ENCODE measurements at places on chromosomes 7 and 10.

DNA sequence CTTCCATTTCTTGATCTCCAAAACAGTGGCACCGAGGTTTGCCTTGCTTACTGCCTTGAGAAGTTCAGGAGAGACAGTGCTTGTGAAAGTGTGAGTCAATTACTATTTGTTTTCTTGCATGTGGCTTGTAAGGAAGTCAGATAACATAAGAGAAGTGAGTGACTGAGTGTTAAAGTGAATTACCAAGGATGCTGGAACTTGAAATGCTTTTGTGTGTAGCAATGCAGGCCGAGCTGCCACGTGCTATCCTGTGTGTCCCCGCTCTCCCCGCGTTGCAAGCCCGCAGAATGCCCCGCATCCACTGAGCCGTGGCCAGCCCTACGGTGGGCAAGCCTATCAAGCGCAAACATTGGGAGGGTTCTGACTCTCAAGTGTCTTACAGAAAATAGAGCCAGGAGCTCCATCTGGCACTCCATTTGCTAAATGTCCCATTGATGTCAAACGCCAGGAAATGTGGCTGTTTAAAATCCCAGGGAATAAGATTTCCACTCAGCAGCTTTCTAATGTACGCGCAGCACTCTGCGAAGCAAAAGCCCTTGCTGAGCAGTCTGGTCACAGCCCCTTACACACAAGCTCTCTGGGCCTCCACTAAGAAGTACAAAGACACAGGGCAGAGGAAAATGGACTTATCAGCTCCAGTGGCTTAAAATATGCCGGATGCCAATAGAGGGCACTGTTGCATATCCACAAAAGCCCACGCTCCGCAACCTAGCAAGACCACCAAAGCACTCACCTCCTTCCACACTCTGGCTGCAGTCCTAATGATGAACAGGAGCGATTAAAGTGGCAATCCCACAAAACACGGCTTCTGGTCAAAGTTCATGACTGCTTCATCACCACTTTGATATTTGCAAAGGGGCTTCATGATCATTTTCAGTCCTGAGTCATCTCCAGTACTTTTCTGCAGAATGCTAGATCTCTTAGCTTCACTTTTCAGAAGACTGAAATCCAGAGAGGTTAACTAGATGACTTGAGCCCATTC is 158.0 kb upstream of the ITGB1 start:
- DNase-seq, result no peak

DNA sequence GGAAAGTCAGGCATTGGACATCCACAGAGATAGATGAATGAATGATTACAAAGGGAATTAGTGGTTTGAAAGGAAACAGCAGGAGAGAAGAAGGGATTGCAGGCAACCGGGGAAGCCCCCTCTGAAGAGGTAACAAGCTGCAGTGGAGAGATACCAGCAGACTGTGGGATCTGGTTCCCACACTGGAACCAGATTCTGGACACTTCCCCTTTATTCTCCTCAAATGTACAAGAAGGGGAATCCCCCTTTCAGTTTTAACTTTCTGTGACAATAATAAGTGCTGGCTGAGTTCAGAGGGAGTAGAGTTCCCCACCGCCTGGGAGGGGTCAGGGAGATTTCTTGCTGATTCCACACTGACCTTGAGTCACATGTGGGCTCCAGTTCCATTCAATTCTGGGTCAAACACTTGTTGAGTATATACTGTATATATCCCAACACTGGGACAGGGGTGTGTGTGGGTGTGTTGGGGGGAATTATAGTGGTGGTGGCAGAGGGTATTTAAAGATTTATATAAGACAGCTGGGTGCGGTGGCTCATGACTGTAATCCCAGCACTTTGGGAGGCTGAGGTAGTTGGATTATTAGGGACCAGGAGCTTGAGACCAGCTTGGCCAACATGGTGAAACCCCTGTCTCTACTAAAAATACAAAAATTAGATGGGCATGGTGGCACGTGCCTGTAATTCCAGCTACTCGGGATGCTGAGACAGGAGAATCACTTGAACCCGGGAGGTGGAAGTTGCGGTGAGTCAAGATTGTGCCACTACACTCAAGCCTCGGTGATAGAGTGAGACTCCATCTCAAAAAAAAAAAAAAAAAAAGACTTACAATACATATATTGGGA is 16.5 kb upstream of the DDIT4 start:
- DNase-seq, result no peak

DNA sequence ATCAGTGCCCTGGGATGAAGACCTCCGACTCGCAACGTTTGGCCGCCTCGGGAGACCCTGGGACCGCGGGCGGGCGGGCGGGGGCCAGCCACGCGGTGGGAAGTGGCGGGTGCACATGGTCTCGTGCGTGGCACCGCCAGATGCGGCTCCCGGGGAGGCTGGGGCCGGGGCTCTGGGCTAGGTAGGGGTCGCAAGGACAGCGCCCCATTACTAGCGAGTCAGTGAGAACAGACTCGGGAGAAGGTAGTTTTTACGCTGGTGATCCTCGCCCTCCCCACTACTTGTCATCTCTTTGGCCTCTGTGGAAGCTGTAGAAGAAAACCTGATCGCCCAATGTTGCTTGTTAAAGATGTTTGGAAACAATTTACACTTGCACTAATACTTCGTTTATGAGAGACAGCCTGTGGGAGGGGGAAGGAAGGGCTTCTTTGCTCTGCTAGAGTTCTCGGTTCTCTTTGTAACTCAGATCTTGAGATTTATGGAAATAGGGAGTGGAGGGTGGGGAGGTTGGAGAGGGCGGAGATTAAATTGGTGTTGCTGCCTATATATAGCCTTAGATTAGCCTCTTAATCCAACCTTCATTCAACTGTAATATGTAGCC is 591 bp downstream of the BZW2 start:
- peak; percentile 11 for DNase-seq

- no peak for DNase-seq
Measured at GRCh38 chr7:115964799-115965198, 65.8 kb downstream of the TFEC start.

GRCh38 chr7:77222065-77222464 is 22.4 kb upstream of the FGL2 start:
- DNase-seq, result no peak

GRCh38 chr10:67077376-67077775 is 151.5 kb downstream of the LRRTM3 start:
- no peak for DNase-seq

GRCh38 chr10:47402641-47403301 is 18.7 kb upstream of the ZNF488 start:
- DNase-seq, result no peak

- no peak for DNase-seq
Measured at GRCh38 chr7:96233084-96233483, 88.8 kb downstream of the SLC25A13 start.

GRCh38 chr10:118820326-118821116 is 65.8 kb upstream of the CACUL1 start:
- no peak for DNase-seq

GRCh38 chr7:101077303-101078086 is 7.8 kb upstream of the TRIM56 start:
- DNase-seq, result peak; percentile 81

DNA sequence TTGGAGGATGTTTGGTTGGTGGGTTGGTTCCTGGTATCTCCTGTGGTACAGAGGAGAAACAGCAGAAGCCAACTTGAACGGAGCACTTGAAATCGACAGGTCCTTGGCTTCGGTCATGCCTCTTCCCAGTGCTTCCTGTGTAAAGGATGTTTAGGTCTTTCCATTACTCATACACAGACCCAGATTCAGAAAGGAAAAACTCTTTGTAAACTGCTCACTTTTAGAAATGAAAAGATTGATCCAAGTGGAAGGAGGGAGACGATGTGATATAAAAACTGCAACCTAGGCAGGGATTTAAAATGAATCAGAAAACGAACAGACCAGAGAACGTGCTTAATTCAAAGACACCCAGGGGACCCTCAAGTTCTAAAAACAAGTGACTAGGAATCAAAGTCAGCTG is 338.4 kb downstream of the GALNT17 start:
- no peak for DNase-seq

DNA sequence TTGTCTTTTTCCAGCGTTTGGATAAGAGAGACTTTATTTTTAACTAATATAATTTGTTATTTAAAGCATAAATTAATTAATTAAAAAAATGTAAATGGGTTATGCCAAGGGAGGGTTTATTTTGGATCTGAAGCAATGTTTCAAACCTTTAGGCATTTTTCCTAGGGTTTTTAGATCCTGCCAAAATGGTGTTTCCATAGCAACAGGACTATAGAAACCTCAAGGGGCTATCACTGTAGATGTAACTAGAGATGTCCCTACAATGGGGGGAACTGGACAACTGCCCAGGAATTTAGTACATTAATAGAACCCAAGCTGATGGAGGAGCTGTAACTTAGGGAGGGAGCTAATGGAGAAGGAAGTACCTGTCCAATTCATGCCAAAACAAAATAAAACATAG is 57.3 kb downstream of the SLC39A12 start:
- DNase-seq, result no peak

- peak; percentile 37 for DNase-seq
Measured at GRCh38 chr7:132575982-132576720, at the start of gene PLXNA4. TSS of gene PLXNA4 (minus strand) at chr7:132576470. CDS start at chr7:132508693, 67,777 bp downstream.

GRCh38 chr7:121525155-121525819 is 129.2 kb upstream of the FAM3C start:
- DNase-seq, result no peak

GRCh38 chr7:51633596-51633995 is 317.0 kb upstream of the COBL start:
- DNase-seq, result no peak

DNA sequence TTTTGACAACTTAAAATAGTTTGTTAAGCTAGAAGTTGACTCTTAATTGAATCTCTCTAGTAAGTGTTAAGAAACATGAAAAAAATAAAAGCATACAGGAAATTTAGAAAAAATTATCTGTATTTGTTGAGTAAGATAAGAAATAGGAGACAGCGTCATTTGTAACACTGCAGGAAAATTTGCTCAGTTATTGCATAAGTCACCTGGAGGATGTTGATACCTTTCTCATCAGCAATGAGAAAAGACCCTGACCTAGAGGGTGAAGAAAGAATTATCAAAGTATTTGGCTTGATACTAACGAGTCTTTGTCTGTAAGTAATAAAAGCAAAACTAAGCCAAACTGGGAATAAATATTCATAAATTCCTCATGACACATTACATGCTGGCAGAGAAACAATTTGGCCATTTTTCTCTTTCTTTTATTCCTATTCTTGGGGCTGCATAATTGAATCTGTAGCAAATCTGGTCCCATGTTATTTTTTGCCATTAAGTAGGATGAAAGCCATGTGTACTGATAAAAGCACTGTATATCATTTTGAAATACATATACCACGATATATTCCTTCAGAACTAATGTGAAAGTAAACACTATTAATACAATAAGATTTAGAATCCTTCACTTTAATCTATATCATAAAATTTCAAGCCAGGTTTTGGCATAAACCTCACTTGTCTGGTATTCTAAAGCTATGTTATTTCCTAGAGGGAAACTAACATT is 362.8 kb downstream of the THSD7A start:
- DNase-seq, result no peak

Data from NCI-H2081 (cell line).